Spleen (tissue), 13 donors: ENCODE measurements at places on chromosomes 1 and 21. TPM values are rescaled to one million over a fixed set of nuclear protein-coding genes. Genes with fewer than 3 reads are reported as not detected.

- DNase-seq: no peak
- peaks cover 6% of the 10 kb centered on the region for H3K4me1 ChIP-seq
- H3K36me3 ChIP-seq: no peaks in the 10 kb centered on the region
- no peak overlapping the region for H3K27ac ChIP-seq
- H3K4me3 ChIP-seq: no peak overlapping the region
- no peaks in the 10 kb centered on the region for H3K27me3 ChIP-seq
Observed at GRCh38 chr1:156586323-156586722, 5.3 kb upstream of the NAXE start.

- no peaks in the 10 kb centered on the region for H3K27me3 ChIP-seq
- no peak for DNase-seq
- no peak overlapping the region for H3K4me3 ChIP-seq
- H3K36me3 ChIP-seq: no peaks in the 10 kb centered on the region
- no peaks in the 10 kb centered on the region for H3K4me1 ChIP-seq
Observed at GRCh38 chr1:170634293-170634692, 29.6 kb upstream of the PRRX1 start.

GRCh38 chr21:25569711-25570110 is 37.6 kb downstream of the MRPL39 start:
- H3K36me3 ChIP-seq: no peaks in the 10 kb centered on the region
- DNase-seq: no peak
- H3K4me3 ChIP-seq: no peak overlapping the region
- H3K27ac ChIP-seq: no peak overlapping the region
- peaks cover 48% of the 10 kb centered on the region for H3K4me1 ChIP-seq

The ZNF648 gene
- not detected for total RNA-seq

The FAAH gene
- total RNA-seq: 15.3 TPM
